Activated CD8-positive, alpha-beta memory T cell treated with anti-CD3 and anti-CD28 coated beads, Interleukin-2, amount 10 ng/mL, durations not matched to agents 7 days and 5 days (primary cell): ENCODE measurements at places on chromosomes 13 and 19.

- H3K4me1 ChIP-seq = no peaks in the 10 kb centered on the region
- no peaks in the 10 kb centered on the region for H3K27me3 ChIP-seq
- no peak for DNase-seq
- no peak overlapping the region for H3K27ac ChIP-seq
Observed at GRCh38 chr19:3115411-3115810, 20.4 kb upstream of the GNA15 start.

GRCh38 chr13:73850104-73850873, 283.9 kb downstream of the KLF12 start:
- H3K4me3 ChIP-seq = no peak overlapping the region
- no peaks in the 10 kb centered on the region for H3K27me3 ChIP-seq
- H3K4me1 ChIP-seq = peaks cover 6% of the 10 kb centered on the region

DNA sequence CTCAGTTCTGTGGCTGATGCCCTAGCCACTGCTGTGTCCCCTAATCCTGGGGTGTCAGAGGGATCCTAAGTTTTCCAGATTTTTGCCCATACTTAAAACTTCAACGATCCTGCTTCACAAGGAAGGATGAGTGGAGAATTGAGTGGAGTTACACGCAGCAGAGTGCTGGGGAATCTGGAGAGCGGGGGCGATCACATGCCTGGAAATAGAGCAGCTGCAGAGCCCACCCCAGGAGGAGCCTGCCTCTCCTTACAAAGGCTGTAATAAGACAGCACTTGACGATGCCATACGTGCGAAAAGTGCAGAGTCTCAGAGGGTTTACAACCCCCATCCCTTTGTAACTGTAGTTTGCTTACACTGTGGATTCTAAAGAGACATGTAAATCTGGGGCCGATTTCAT, 40.6 kb downstream of the SUGP2 start:
- no peak for DNase-seq
- H3K27me3 ChIP-seq = no peaks in the 10 kb centered on the region
- no peak overlapping the region for H3K27ac ChIP-seq
- H3K4me1 ChIP-seq = no peaks in the 10 kb centered on the region

DNA sequence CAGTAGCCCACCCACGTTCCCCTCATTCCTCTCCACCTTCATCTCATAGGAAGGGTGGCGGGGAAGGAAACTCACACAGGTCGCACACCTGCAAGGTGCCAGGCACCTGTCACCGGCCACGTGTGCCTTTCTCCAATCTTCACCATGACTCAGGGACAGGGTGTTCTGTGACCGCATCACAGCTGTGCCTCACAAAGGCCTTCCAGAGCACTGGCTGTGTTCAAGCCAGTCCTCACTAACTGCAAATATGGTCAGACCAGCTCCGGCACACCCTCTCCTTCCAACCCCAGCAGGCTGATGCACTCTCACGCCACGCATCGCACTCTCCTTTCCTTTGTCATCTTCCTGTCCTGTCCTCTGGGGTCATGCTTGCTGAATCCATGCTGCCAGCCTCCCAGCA, 415.9 kb downstream of the IRS2 start:
- no peak overlapping the region for H3K4me3 ChIP-seq
- no peak overlapping the region for H3K27ac ChIP-seq

DNA sequence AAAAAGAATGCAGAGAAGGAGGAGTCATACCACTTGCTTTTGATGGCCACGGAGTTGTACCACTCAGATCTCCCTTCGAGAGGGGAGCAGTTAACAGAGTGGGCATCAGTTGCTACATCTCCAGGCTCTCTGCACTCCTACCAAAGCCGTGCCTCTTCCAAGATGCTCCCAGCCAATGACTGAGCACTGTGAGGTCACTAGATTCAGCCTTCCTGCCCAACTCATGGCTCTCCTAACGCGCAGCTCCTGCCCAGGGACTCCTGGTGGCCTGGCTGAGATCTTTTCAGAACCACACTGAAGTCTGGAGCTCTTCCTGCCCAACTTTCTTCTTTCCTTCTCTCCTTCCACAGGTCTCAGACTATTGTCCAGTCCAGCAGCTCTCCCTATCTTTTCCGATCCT, 66.7 kb downstream of the LHFPL6 start:
- DNase-seq = no peak
- no peak overlapping the region for H3K27ac ChIP-seq
- peaks cover 19% of the 10 kb centered on the region for H3K27me3 ChIP-seq
- H3K4me1 ChIP-seq = no peaks in the 10 kb centered on the region

DNA sequence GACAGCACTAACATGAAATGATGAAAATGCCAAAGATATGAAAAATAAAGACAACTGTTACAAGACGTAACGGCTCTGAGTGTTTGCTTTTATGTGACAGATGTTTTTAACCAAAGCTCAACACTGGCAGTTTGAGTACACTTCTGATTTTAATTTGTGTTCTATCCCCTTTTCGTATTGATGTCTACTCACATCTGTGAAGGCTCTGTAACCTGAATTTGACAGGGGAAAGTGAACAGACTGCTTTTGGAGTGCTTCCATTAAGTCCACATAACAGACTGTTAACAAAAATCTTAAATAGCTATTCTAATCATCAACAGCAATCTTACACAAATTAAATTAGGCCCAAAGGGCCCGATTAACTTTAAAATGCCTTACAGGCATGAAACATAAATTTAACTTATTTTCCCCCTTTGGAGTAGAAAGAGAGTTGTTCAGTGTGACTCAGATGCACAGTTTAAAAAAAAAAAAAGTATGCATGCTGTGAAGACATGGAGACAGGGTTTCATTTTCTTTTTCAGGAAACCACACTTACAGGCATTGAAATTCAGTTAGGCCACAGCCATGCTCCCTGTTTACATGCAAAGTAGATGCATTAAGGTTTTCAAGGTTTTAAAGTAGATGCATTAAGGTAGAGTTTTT, 16.3 kb upstream of the RNASEH2B start:
- H3K36me3 ChIP-seq = peaks cover 30% of the 10 kb centered on the region
- peaks cover 48% of the 10 kb centered on the region for H3K4me1 ChIP-seq
- H3K4me3 ChIP-seq = peak overlapping the region; percentile 67
- H3K27ac ChIP-seq = peak overlapping the region; percentile 99

DNA sequence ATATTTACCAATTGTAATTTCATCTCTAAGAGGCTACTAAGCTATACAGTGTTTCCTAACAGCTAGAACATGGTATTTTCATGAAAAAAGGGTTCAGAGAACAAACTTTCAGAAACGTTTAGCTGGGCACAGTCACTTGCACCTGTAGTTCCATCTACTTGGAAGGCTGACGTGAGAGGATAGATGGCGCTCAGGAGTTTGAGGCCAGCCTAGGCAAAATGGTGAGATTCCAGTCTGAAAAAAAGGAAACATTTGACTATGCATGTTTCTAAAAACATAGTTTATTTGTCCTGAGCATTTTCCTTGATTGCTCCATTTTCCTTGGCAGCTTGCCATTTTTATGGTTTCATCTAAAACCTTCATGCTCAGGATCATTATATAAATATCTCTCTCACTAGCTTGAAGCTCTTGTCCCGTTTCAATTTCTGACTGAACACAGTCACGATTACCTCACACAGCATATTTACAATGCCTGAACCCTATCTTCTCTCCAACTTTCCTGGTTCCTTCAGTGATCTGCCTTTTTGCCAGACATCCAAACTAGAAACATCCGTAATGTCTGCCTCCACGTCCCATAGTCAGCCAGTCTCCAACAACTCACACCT, 200.8 kb downstream of the RGCC start:
- DNase-seq = no peak
- no peaks in the 10 kb centered on the region for H3K4me1 ChIP-seq
- no peaks in the 10 kb centered on the region for H3K36me3 ChIP-seq
- H3K27ac ChIP-seq = no peak overlapping the region
- no peaks in the 10 kb centered on the region for H3K27me3 ChIP-seq
- H3K4me3 ChIP-seq = no peak overlapping the region

- no peaks in the 10 kb centered on the region for H3K4me1 ChIP-seq
- no peak overlapping the region for H3K27ac ChIP-seq
- H3K27me3 ChIP-seq = peaks cover 4% of the 10 kb centered on the region
- H3K4me3 ChIP-seq = no peak overlapping the region
- DNase-seq = no peak
- H3K36me3 ChIP-seq = peaks cover 1% of the 10 kb centered on the region
Observed at GRCh38 chr19:29155683-29156082, 57.3 kb downstream of the UQCRFS1 start.

- no peaks in the 10 kb centered on the region for H3K27me3 ChIP-seq
- H3K27ac ChIP-seq = peak within 1 kb of the TSS; percentile 89
- peaks cover 8% of the 10 kb centered on the region for H3K36me3 ChIP-seq
Observed at GRCh38 chr19:4066682-4067395, at the start of gene ZBTB7A. ZBTB7A (minus strand) TSS chr19:4066899; CDS start chr19:4055232, 11,667 bp downstream.

GRCh38 chr19:5891572-5891937, 12.0 kb downstream of the NDUFA11 start:
- no peaks in the 10 kb centered on the region for H3K36me3 ChIP-seq
- DNase-seq = no peak
- H3K4me1 ChIP-seq = no peaks in the 10 kb centered on the region
- H3K4me3 ChIP-seq = no peak overlapping the region

GRCh38 chr13:99203601-99204579, 3.2 kb downstream of the UBAC2 start:
- no peaks in the 10 kb centered on the region for H3K27me3 ChIP-seq
- no peak for DNase-seq
- H3K4me3 ChIP-seq = peak overlapping the region; percentile 68
- peaks cover 69% of the 10 kb centered on the region for H3K4me1 ChIP-seq
- peak overlapping the region; percentile 89 for H3K27ac ChIP-seq

GRCh38 chr13:28716511-28716910, 2.3 kb downstream of the SLC46A3 start:
- no peak overlapping the region for H3K4me3 ChIP-seq
- DNase-seq = no peak
- H3K27ac ChIP-seq = no peak overlapping the region

DNA sequence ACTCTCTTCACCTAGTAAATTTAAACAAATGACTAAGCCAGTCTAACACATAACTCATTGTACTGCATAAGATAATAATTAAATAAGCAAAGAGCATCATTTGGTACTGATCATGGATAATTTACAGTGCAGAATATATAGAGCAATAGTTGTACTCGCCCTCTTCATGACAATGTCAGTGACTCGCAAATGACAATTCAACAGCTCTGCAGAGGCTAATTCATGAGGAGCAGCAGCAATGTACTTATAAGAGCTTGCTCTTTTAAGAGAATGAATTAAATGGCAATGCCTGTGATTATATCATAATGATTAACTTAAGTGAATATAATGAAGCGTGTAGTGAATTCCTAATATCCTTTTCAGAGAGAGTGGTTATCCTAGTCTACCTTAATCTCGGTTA, 284.5 kb upstream of the PCDH20 start:
- H3K4me1 ChIP-seq = no peaks in the 10 kb centered on the region
- DNase-seq = no peak
- H3K4me3 ChIP-seq = no peak overlapping the region
- no peaks in the 10 kb centered on the region for H3K27me3 ChIP-seq
- H3K36me3 ChIP-seq = no peaks in the 10 kb centered on the region
- H3K27ac ChIP-seq = no peak overlapping the region
